CD4-positive, alpha-beta T cell treated with Interleukin-17A for 4 hours (primary cell): ENCODE measurements at places on chromosomes 4 and X.

GRCh38 chr4:148850257-148850995 lies 408.2 kb upstream of the NR3C2 start:
- DNase-seq: no peak

DNA sequence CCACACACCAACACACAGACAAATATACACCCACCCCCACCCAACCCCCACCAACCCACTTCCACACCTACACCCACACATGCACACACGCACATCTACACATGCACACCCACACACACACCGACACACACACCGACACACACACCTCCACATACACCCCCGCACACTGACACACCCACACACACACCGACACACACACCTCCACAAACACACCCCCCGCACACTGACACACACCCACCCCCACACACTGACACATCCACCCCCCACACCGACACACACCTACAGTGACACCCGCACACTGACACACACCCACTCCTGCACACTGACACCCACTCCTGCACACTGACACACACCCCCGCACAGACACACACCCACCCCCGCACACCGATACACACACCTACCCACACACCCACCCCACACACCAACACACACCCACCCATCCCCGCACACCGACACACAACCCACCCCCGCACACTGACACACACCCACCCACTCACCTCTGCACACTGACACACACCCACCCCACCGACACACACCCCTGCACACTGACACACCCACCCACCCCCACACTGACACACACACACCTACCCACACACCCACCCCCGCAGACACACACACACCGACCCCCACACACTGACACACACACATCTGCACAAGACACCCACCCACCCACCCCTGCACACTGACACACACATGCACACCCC lies 31.1 kb downstream of the FGFRL1 start:
- no peak for DNase-seq

GRCh38 chr4:6641971-6642320 lies 1.5 kb downstream of the MRFAP1 start:
- no peak for DNase-seq

- DNase-seq: peak; percentile 75
These were observed 29.3 kb upstream of the BOD1L1 start for GRCh38 chr4:13656569-13657405.

DNA sequence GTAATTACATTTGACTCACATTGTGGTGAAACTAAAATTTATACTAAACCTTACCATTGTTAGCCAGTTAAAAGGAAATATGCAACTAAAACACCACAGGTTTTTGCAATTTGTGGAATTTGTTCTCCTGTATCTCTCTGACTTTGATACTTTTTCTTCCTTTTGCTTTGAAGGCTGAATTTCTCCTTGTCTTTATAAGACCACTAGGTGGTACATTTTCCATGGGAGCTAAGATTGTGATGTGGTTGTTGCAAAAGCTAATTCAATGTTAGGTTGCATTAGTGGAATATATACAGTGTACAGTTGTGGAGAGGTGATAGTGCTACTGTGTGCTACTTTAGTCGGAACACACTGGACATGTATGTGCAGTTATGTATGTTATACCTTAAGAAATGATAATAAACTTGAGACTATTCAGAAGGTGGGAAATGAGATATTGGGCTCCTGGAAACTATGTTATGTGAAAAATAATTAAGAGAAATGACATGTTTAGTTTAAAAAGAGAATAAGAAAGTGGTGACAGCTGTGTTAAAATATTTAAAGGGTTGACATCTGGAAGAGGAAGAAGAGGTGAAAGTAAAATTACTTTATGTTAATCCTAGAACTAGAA lies 70.3 kb downstream of the ARL9 start:
- DNase-seq: no peak

- no peak for DNase-seq
These were observed 20.2 kb upstream of the IL2 start for GRCh38 chr4:122476745-122477144.

- no peak for DNase-seq
These were observed 159.2 kb upstream of the SFRP2 start for GRCh38 chr4:153948041-153948440.

DNA sequence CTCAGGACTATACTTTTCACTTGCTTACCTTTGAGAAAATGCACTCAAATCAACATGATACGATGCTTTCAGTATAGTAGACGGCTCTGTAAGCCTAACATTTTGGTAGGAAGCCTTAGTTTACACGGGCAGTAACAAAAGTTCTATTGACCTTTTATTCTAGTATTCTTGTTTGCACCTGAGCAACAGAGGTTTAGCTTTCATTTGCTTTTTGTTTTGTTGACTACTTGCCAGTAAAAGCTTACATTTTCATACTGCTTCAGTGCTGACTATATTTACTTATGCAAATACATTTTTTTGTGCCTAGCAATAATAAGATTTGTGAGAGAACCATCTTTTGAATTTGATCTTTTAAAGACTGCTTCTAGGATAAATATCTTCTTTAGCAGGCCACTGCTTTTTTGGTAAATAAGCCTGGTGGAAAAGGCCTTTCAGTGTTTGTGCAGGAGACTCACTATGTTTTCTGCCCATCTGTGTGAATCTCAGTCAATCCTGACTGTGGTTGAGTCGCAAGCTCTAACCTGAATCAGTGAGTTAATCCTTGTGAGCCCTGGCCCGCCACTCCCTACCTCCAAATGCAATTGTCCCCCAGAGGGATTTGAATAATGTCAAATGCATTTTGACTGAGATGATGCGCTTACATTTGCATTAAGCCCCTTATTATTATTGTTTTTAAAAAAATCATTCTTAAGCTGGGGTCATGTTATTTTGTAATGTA lies 21.9 kb downstream of the FHIP1A start:
- DNase-seq: no peak

DNA sequence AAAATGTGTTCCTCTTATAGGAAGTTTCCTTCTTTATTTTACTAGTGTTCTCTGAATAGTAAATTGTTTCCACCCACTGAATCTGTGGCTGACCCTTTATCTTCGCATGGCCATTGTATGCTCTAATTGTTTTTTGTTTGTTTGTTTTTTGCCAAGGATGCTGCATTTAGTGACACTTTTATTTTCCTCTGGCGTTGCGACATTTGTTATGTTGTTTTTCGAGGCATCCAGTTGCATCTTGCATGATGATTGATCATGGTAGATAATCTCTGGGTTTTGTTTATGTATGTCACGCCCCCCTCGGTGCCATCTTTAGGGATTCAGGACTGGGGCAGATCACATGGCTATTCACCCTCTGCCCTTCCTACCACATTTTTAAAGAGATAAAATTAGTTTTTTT lies 2.2 kb downstream of the NMU start:
- no peak for DNase-seq

DNA sequence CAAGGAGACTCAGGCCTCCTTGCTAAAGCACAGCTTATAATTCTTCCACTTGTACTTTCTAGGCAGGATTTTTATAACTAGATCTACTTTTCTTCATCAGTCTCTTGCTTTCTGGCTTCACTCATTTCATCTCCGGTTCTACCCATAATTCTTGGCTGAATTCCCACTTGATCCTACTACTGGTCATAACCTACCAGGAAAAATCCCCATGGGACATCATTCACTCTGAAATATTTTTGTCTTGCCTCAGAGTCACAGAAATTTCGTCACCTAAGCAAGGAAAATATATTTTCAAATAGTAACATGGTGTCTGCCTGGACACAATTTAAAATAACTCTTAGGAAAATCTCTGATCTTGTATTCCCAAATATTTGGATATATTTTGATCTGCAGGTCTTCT lies 122.3 kb downstream of the TEX13A start:
- no peak for DNase-seq

DNA sequence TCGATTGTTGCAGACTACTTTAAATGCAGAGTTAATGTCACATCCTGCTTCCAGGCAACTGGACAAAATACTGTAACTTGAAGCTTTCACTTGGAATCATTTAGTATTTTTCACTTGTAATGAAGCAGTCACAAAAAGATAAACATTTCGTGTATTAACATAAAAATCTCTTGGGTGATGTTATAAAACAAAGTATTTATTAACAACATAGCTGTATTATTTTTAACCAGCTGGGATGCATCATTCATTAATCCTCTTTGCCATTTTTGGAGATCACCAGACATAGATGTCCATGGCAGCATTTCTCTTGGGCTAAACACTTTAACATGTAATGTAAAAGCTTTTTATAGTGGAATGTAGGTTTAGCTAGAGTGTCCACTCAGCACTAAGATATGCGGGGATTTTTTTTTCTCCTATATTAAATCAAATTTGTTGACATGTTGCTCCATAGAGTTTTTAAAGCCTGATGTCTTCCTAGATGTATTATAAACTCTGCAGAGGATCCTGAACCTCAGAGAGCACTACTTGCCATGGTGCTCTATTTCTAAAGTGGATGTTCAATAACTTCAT lies 193.7 kb upstream of the SPANXN4 start:
- no peak for DNase-seq

- no peak for DNase-seq
These were observed 134.5 kb upstream of the NKX1-1 start for GRCh38 chr4:1540601-1541375.

GRCh38 chr4:186167605-186168004 lies 23.8 kb upstream of the CYP4V2 start:
- DNase-seq: no peak

DNA sequence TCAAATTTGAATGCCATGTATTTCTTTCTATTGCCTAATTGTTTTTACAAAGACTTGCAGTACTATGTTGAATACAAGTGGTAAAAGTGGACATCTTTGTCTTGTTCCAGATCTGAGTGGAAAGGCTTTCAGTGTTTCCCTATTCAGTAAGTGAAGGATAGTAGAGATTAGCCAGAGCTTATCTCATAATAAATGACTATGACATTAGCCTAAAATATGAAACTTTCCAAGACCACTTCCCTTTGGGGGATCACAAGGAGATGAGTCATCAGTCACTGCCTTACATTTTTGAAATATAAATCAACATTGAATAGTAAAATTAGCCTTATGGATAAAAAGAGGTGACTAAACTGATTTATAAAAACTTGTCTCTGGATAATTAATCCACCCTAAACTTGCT lies 554.1 kb upstream of the MAGEB2 start:
- DNase-seq: no peak

DNA sequence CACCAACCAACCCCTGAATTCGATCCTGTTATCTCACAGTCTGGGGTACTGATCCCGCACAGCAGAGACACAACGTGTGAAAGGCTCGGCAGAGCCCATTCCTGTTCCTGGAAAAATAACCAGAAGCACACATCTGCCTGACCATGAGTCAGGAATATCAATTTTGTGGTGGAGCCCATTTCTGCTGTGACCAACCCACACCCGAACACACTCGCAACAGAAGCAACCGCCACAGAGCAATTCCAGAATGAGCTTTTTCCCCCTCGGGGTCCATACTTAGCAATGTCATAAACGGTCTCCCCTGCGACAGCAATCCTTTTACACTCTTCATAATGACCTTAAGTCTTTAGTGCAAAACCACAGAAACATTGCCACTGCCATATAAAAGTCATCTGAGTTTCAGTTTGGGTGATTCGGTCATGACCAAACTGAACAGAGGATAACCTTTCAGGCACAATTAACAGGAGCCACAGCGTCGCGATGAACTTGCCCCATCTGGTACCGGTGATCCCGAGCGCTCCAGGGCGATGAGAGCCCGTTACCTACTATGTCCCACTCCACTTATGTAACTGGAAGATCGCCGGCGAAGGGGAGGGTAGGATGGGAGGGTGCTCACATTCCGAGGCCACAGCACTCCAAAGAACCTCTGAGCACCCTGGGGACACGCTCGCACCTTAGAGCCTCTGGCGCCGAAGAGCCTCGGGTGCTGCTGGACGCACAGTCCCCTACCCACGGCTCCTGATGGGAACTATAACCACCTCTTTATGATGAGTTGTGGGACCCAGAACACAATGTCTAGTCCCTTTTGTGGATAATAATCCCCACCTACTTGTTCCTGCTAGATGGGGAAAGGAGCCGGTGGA lies 1.1 kb downstream of the MECP2 start:
- DNase-seq: no peak

- no peak for DNase-seq
These were observed 347.1 kb upstream of the GATB start for GRCh38 chr4:152107736-152108500.

- no peak for DNase-seq
These were observed 4.3 kb downstream of the DMD start for GRCh38 chrX:33207056-33207455.

DNA sequence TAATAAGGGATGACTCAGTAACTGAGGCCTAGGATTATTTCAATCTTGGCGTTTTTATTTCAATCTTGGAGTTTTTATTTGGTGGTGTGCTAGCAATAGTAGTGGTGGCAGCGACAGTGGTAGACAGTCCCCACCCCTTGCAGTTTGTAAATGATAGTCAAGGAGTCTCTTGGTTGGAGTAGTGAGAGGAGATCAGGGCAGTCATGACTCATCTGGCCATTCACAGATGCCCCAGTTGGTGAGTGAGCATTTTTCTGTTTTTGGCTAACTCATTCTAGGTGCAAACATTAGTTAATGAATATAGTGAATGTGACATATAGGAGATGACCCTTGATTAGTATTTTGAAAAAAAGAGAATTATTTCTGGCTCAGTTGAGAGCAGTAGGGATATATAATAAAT lies 93.5 kb upstream of the ADAD1 start:
- no peak for DNase-seq

DNA sequence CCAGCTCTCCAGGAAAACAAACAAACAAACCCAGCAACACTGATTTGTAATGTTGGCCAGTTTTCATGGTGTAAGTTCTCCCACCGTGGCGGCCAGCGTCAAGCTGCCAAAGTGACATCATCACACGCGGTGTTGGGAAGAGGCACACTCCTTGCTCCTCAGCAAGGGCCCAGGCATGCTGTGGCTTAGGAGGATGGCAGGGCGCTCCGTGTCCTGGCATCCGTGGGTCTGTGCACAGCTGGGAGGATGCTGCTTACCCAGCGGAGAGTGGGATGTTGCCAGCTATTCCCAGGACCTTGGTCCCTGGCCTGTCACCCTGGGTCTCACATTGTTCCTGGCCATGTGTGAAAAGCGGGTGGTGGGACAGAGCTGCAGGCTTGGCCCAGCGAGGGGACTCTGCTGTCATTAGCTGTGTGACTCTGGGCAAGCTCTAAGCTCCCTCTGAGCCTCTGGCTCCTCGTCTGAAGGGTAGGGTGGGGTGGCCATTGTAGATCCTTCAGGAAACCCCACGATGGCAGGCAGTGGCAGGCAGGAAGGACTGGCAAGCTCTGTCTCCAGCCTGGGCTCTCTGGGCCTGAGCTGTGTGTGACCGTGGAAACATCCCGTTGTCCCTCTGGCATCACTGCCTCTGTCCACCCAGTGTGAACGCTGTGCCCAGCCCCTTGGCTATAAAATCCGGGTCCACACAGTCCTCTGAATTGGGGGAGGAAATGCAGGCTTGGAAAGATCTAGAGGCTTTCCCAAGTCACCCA lies 10.8 kb downstream of the PSAPL1 start:
- DNase-seq: no peak

- no peak for DNase-seq
These were observed 170.5 kb upstream of the EMCN start for GRCh38 chr4:100688368-100688767.

GRCh38 chrX:151624677-151625076 lies 61.2 kb downstream of the PASD1 start:
- DNase-seq: no peak
